ENCODE measurements at places on chromosomes 16 and 17.

DNA sequence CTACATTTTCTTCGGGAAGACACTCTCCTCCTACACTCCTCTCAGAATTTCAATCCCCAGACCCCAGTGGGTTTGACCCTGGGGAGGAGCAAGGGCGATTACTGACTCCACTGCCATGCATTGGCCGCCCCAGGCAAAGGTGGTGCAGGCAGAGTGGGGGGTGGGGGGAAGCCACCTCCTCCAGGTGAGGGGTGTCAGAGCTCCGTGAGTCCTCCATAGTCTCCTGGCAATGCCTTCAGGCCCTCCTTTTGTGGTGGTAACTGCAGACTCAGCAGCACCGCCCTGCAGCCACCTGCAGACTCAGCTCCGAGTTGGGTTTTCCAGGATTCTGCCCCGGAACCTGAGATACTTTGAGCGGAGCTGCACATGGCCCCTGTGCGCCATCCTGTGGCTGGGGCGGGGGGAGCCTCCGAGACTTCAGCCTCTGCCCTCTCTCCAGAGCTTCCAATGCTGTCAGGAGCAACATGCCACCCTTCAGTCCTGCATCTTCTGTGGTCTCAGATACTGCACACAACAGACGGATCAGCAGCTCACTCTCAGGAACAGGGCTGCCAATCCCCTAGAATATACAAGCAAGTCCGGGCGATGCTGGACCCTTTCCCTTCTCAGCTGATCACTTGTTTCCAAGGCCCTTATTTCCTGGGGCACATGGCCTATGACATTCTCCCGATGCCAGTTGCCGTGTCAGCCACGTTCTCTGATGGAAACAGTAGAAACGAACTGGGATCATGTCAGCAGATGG is 2.4 kb upstream of the SLC47A2 start:
- no peak for DNase-seq

DNA sequence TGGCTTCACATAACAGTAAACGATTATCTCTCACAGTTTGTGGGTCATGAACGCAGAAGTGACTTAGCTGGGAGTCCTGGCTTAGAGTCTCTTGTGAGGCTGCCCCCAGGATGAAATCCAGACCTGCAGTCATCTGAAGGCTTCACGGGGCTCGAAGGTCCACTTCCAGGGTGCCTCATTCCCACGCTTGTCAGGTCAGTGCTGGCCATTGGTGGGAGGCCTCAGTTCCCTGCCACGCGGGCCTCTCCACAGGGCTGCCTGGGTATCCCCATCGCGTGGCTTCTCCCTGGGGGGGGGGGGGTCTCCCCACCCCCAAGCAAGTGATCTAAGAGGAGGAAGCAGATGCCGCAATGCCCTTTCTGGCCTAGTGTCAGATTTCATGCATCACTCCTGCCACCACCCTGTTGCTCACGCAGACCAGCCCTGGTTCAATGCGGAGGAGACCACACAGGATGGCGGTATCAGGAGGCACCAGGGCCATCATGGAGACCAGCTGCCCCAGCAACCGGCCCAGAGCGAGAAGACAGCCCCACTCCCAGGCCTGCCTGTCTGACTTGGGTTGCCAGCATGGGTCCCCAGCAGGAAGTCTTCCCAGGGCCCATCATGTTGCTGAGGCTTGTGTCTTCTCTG is 77.3 kb upstream of the CDH5 start:
- DNase-seq: no peak

DNA sequence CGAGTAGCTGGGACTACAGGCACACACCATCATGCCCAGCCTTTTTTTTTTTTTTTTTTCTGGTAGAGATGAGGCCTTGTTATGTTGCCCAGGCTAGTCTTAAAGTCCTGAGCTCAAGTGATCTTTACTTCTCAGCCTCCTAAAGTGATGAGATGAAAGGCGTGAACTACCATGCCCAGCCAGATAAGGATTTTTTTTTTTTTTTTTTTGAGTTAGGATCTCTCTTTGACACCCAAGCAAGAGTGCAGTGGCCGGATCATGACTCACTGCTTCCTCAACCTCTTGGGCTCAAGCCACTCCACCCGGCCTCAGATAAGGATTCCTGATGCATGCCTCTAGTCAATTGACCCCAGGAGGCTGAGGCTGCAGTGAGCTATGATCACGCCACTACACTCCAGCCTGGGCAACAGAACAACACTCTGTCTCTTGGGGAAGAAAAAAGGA is 11.2 kb upstream of the PLEKHG4 start:
- DNase-seq: no peak

DNA sequence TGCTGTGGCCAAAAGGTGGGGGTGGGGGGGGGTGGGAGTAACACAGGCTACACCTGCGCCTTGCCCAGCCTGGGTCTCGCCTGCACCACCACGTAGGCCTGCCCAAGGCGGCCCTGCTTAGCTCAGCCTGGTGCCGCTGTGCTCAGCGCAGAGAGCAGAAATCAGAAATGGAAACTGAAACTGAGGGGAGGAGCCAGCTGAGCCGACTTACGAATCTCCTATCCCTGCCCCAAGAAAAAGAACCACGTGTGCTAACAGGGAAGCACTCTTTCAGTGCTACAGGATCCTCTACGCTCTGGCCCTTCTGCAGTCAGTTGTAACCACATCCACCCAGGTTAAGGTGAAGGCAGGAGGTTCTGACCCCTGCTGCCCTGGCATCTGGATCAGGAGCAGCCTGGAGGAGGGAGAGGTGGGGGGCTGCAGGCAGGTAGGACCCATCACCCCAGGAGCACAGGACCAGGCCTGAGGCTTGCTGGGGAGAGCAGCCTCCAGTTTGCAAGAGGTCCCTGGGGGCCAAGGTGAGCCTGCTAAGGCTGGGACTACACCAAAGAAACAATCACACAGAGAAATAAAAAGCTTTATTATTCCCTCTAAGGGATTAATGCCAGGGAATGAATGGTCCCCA is at the start of gene DHX58:
Gene DHX58, minus strand, starts transcription at position 163 of the 625 bp plus-strand sequence. CDS start 822 bp downstream, outside the sequence.
- DNase-seq: peak; percentile 95

DNA sequence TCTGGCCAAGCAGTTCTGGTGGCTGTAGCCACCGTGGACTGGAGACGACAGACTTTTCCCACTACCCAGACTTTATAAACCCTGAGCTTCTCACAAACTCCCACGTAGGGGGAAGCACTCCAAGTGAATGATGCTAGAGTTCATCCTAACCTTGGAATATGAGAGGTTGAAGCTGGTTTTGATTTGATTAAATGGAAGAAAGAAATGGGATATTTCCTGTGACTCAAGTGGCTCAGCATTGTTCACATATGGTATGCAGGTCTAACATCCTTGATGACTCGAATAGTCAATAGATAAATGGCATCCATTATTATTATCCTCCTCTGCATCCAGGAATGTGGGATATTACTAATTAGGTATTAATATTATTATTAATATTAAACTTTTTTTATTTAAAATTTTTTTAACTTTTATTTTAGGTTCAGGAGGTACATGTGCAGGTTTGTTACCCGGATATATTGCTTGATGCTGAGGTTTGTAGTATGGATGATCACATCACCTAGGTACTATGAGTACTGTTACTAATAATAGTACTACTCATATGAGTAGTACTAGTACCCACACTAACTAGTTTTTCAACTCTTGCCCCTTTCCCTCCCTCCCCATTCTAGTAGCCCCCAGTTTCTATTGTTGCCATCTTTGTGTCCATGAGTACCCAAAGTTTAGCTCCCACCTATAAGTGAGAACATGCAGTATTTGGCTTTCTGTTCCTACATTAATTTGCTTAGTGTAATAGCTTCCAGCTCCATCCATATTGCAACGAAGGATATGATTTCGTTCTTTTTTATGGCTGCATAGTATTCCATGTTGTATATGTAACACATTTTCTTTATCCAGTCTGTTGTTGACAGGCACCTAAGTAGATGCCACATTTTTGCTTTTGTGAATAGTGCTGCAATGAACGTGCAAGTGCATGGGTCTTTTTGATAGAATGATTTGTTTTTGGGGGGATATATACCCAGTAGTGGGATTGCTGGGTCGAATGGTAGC is 22.9 kb downstream of the PIK3R6 start:
- DNase-seq: no peak

GRCh38 chr17:71726341-71726740 is 394.5 kb upstream of the SOX9 start:
- no peak for DNase-seq

Measured in OCI-LY7 (cell line).